ENCODE measurements at places on chromosomes 13 and 19.

GRCh38 chr19:51010066-51010795 lies 8.8 kb upstream of the KLK8 start:
- H3K27ac ChIP-seq, result no peak overlapping the region
- DNase-seq, result no peak
- no peaks in the 10 kb centered on the region for H3K27me3 ChIP-seq
- no peak overlapping the region for H3K4me3 ChIP-seq
- no peaks in the 10 kb centered on the region for H3K36me3 ChIP-seq
- no peaks in the 10 kb centered on the region for H3K4me1 ChIP-seq

GRCh38 chr13:23707674-23708073 lies 137.5 kb downstream of the TNFRSF19 start:
- no peak for DNase-seq
- no peak overlapping the region for H3K27ac ChIP-seq
- no peaks in the 10 kb centered on the region for H3K36me3 ChIP-seq
- no peaks in the 10 kb centered on the region for H3K27me3 ChIP-seq
- no peaks in the 10 kb centered on the region for H3K4me1 ChIP-seq
- H3K4me3 ChIP-seq, result no peak overlapping the region

DNA sequence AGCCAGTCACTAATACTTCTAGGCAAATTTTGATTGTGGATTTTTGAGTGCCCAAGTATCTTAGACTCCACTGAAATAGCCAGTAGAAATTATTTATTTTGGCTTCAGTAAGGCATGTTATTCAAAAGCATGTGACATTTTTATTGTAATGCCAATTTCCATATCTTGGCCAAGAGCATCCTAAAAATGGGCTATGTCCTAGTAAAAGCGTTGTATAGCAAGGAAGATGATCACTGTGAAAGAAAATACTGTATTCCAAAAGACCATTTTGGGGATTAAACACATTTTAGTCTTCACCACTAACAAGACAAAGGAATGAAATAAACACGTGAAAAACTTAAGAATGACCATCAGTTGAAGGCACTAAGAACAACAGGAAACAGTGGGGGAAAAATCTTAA lies 149.1 kb downstream of the NUFIP1 start:
- no peak overlapping the region for H3K4me3 ChIP-seq
- H3K4me1 ChIP-seq, result peaks cover 50% of the 10 kb centered on the region
- H3K27ac ChIP-seq, result peak overlapping the region; percentile 74
- DNase-seq, result no peak
- H3K36me3 ChIP-seq, result no peaks in the 10 kb centered on the region
- H3K27me3 ChIP-seq, result no peaks in the 10 kb centered on the region

- H3K4me1 ChIP-seq, result no peaks in the 10 kb centered on the region
- H3K36me3 ChIP-seq, result no peaks in the 10 kb centered on the region
- no peak overlapping the region for H3K27ac ChIP-seq
These were observed 343.9 kb downstream of the PCDH9 start for GRCh38 chr13:66886264-66886663.

DNA sequence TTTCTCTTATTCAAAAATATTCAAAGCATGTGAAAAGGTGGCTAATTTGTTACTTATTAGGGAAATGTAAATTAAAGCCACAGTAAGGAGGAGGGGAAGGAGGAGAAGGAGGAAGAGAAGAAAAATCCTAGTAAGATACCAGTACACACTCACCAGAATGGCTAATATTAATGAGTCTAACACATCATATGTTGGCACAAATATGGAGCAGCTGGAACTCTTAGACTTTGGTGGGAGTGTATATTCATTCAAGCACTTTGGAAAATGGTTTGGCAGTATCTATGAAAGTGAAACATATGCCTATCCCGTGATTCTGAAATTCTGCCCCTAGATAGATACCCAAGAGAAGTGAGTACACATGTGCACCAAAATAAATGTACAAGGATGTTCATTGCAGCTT lies 38.1 kb upstream of the RGCC start:
- no peaks in the 10 kb centered on the region for H3K36me3 ChIP-seq
- no peaks in the 10 kb centered on the region for H3K27me3 ChIP-seq
- no peaks in the 10 kb centered on the region for H3K4me1 ChIP-seq

DNA sequence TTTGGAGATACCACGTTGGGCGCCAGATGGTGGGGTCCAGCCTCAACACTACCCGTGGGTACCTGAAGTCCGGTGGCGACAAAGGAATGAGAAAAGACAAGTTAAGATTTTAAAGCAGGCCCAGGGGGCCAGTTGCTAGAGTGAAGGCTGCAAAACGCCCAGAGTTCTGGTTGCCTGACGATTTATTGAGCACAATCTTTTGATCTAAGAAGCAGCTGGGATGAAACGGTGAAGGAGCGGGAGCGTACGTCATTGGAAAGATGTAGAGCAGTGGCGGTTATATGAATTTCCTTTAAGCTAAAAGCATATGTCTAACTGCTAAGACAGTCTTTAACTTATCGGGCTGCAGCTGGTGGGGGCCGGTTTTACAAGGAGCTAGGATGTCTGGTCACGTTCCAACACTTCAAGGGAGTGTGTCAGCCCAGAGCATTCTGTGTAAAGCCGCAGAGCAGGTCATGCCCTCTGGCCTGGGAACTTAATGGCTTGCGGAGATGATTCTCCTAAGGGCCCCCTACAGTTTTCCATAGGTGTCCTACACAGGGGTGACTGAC lies 28.9 kb upstream of the EVI5L start:
- peaks cover 10% of the 10 kb centered on the region for H3K27me3 ChIP-seq
- no peaks in the 10 kb centered on the region for H3K36me3 ChIP-seq
- H3K27ac ChIP-seq, result no peak overlapping the region
- H3K4me3 ChIP-seq, result no peak overlapping the region

DNA sequence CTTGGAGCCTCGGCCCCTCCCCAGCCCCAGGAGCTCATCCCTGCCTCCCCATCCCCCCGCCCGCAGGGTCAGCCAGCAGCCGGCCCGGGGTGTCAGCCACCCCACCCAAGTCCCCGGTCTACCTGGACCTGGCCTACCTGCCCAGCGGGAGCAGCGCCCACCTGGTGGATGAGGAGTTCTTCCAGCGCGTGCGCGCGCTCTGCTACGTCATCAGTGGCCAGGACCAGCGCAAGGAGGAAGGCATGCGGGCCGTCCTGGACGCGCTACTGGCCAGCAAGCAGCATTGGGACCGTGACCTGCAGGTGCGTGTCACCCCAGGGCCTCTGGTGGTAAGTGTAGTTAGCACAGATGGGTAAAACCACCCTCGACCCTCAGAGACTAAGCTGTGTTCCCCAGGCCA lies 13.8 kb downstream of the MAP1S start:
- DNase-seq, result no peak
- no peaks in the 10 kb centered on the region for H3K27me3 ChIP-seq
- no peak overlapping the region for H3K27ac ChIP-seq
- peaks cover 53% of the 10 kb centered on the region for H3K36me3 ChIP-seq
- H3K4me1 ChIP-seq, result no peaks in the 10 kb centered on the region
- no peak overlapping the region for H3K4me3 ChIP-seq

- no peak within 1 kb of the TSS for H3K27ac ChIP-seq
- peak within 1 kb of the TSS; percentile 73 for H3K4me3 ChIP-seq
- no peaks in the 10 kb centered on the region for H3K36me3 ChIP-seq
- H3K27me3 ChIP-seq, result no peaks in the 10 kb centered on the region
These were observed at the start of gene MYH14 for GRCh38 chr19:50203281-50204080. Gene MYH14, plus strand, starts transcription at chr19:50203622. Its CDS starts 6,744 bp downstream, at chr19:50210366.

- no peak for DNase-seq
- peak overlapping the region; percentile 63 for H3K4me3 ChIP-seq
- peaks cover 2% of the 10 kb centered on the region for H3K36me3 ChIP-seq
- peaks cover 13% of the 10 kb centered on the region for H3K4me1 ChIP-seq
- no peak overlapping the region for H3K27ac ChIP-seq
These were observed 763 bp upstream of the LRP3 start for GRCh38 chr19:33193269-33193864.

GRCh38 chr13:26538363-26539317 lies 18.8 kb upstream of the WASF3 start:
- no peak overlapping the region for H3K27ac ChIP-seq
- DNase-seq, result no peak
- no peaks in the 10 kb centered on the region for H3K36me3 ChIP-seq
- H3K27me3 ChIP-seq, result no peaks in the 10 kb centered on the region

DNA sequence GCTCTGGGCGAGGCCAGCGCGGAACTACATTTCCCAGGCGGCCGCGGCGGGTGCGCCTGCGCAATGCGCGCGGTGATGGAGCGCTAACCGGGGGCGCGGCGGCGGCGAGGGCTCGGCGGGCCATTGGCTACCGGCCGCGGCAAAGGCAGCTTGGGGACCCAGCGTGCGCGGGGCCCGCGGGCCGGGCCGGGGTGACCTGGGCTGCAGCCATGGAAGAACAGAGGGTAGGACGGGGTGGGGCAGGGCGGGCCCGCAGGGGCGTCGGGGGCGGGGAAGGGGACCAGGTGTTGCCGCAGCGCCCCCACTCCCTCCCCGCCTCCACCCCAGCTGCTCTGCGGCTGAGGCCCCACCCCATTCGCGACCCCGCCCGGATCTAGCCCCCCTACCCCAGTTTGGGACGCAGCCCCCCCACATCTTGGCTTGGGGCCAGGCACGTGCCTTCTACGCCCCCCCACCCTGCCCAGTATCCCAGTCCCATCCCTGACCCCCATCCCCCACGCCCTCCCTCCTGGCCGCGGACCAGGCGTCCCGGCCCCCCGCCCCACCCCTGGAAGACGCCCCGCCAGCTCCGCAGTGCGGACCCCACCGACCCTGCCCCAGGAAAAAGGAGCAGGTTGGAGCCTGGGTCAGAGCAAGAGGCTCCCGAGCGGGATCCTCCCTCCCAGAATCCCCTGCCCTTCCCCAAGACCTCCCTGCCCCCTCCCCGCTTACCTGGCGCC lies at the start of gene FSD1:
Gene FSD1 (plus strand): TSS at position 61 of the 719 bp plus-strand sequence. CDS start 149 bp downstream, at position 210.
- H3K4me1 ChIP-seq, result no peaks in the 10 kb centered on the region
- DNase-seq, result no peak
- H3K4me3 ChIP-seq, result peak within 1 kb of the TSS; percentile 50
- peaks cover 4% of the 10 kb centered on the region for H3K27me3 ChIP-seq
- no peaks in the 10 kb centered on the region for H3K36me3 ChIP-seq

DNA sequence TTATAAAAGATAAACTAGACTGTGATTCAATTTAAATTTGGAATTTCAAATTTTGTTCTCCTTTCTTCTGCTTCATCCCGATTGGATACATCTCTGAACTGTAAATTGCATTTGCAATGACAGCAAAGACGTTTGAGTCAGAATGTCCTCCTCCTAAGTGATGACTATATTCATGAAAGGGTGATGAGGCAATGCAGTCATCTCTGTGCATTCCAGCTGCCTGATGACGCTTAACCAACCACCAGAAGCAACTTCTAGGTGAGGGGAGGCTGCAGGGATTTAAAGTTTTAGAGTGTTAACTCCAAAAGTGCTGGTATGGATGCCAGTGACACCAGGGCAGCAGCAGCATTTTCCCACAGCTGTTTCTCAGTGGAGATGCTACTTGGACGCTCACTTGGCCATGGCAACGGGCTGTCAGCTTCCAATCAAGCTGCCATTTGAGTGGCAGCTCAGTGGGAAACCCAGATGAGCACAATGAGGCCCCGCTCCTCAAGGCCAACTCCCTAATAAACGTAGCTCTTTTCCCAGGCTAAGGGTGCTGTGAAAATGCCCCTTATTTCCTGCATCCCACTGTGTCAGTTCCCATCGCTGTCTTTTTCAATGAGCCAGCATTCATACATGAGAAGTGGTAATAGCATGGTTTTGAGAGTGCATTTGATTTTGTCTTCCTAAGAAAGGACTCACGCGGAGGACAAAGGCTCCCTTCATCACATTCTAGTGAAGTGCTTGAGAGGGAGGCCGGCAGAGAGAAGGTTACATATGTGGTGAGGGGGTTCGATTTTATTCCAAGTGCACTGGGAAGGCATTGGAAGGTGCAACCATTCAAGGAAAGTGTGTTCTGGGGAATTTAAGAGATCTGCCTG lies 45.2 kb upstream of the AMER2 start:
- H3K36me3 ChIP-seq, result no peaks in the 10 kb centered on the region
- no peak overlapping the region for H3K27ac ChIP-seq
- no peaks in the 10 kb centered on the region for H3K4me1 ChIP-seq
- H3K27me3 ChIP-seq, result no peaks in the 10 kb centered on the region

All from thoracic aorta (tissue), 2 donors.